ENCODE measurements at places on chromosomes 3 and 15.

GRCh38 chr15:99141943-99142342, 37.1 kb downstream of the SYNM start:
- DNase-seq, result no peak

DNA sequence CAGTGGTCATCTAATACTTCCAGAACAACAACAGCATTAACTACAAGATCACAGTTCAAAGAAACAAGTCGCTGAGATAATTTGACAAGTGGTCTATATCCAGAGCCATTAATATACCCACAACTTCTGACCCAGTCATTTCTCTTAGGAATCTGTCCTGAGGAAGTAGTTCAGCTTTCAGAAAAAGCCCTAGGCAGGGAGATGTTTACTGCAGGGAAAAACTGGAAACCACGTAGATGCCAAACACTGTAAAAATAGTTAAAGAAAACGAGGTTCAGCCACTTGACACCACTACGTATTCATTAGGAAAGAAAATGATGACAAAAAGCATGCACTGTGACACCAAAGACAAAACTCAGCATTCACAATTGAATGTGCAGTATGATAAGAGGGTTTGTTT, 22.3 kb upstream of the CDCP1 start:
- DNase-seq, result peak; percentile 31

- DNase-seq, result peak; percentile 58
Observed at GRCh38 chr15:75843678-75844581, 683 bp downstream of the UBE2Q2 start.

GRCh38 chr3:164416491-164417222, 661.6 kb downstream of the SI start:
- peak; percentile 13 for DNase-seq

DNA sequence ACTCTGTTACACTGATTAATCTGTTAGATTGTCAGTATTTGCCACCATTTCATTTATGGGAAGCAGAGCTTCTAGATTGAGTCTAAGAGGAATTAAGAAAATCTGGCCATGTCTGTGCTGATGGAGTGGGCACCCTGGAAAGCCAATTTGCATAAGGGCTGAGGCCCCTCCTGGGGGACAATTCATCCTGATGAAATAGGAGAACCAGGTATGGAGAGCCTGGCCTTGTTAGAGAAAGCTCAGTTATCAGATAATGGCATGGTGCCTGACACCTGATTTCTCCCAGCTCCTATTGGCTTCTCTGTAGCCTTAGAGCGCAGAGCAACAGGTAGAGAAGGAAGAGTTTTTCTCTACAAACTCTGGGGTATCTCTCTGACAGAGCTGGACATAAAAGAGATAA, 114.2 kb downstream of the EBLN2 start:
- DNase-seq, result no peak

- DNase-seq, result no peak
Observed at GRCh38 chr15:67652586-67652985, 110.1 kb downstream of the MAP2K5 start.

GRCh38 chr3:176041812-176042211, 1155.5 kb downstream of the TBL1XR1 start:
- no peak for DNase-seq

DNA sequence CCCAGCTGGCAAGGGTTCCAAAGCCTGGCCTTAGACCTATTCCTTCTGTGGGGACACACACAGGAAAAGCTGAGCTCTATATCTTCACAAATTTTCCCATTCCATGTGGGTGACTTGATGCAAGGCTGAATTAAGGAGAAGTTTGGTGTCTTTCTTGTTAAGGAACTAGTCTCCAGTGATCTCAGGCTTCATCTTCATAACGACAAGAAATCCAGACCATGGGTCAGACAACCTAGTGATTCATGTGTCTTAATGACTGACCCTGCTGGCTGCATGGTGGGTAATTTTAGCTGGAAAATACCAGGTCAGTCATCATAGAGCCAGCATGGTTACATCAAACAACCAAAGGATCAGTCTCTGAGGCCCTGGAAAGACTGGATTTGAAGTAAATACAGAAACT, 112.7 kb upstream of the SLC4A7 start:
- peak; percentile 47 for DNase-seq

DNA sequence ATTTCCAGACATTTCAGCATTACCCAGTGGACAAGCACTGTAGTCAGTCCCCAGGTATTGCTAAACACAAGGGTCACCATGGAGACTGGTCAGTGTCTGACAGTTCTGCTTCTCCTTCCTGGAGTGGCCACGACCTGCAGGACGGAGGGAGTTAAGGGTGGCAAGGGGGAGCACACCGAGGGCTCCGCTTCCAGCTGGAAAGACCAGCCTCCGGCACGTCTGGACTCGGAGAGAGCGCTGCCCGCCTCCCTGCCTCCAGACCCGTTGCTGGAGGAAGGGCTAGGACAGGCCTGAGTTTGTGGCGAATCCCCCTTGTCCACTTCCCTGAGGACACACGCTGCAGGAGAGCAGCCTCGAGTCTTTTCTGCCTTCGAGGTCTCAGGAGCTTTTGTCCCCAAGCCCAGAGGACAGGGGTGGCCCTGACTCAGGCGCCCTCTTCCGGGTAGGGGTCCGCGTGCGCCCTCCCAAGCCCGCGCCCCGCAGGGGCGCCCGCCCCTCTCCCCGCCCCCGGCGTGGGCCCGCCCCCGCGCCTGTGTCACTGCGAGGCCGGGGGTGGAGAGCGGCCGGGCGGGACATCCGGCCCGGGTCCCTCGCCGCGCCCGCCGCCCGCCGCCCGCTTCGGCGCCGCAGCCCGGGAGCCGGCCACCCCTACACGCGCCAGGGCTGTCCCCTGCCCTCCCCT, at the start of gene CHST14:
Gene CHST14 (plus strand): TSS at position 562 of the 682 bp plus-strand sequence. CDS start 230 bp downstream, outside the sequence.
- peak; percentile 59 for DNase-seq

GRCh38 chr15:101664303-101664913, 12.2 kb upstream of the TM2D3 start:
- DNase-seq, result peak; percentile 53

DNA sequence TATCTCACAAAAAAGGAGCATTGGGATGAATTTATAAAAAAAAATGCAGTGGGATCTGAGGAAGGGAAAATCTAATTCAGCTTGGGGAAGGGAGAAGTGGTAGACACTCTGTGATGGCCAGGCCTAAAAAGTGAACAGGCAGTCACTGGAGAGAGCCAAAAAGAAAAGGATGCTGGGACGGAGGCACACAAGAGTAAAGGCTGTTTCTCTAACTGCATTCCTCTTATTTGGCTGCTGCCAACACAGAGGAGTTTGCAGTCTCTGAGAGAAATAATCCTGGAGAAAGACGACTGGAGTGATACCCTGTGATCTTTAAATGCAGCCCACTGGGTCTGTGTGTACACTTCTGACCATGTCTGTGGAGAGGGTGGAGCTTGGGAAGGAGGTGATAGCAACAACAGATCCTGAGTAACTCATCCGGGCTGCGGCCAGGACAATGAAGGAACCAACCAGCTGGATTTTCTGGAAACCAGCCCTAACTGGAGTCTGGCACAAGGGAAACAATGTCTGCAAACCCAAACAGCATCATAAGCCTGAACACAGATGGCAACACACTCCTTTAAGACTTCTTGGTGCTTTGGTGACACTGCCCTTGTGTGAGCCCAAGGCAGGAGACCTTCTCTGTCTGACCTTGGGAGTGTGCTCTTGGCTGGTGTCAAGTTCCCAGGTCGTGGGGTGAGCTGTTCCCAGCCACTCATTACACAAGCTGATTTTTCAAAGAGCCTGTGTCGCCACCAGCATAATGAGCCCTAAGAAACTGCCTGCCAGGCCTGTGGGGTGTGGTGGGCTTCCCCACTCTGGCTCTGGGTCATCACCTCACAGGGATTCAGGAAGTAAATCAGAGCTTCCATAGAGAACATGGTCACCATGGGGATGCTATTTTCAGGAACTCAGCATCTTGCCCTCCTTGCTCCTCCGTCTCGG, 8.0 kb downstream of the FYCO1 start:
- peak; percentile 50 for DNase-seq

DNA sequence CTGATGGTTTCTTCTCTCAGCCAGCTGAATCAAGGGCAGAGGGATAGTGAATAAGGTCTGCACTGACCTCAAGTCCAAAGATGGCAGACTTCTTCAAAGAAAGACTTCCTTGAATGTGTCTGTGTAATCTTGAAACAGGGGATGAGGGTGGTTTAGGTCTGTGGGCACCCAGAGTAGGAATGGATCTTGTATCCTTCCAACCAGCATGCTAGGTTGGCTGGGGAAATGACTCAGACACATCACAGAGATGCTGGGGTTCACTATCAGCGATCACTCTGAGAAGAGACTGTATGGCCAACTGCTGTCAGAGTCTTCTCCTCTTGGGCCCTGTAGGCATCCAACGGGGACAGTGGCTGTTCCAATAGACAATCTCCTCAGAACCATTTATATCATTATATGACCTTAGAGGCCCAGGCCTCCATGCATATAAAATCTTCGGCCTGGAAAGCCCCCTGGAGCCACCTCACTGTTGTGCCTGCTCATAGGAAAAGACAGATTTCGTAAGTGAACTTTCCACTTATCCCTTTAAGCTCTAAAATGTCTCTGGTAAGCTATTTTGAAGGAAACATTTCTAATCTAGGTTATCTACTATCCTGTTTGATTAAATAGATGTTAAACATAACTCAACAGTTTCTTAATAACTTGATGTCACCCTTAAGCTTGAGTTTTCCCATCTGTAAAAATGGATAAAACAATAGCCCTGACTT, 58.5 kb downstream of the TIPARP start:
- DNase-seq, result no peak

- DNase-seq, result peak; percentile 79
Observed at GRCh38 chr3:128993461-128994172, at the start of gene CFAP92. CFAP92 (minus strand) TSS chr3:128994076; CDS start chr3:128993304, 772 bp downstream.

DNA sequence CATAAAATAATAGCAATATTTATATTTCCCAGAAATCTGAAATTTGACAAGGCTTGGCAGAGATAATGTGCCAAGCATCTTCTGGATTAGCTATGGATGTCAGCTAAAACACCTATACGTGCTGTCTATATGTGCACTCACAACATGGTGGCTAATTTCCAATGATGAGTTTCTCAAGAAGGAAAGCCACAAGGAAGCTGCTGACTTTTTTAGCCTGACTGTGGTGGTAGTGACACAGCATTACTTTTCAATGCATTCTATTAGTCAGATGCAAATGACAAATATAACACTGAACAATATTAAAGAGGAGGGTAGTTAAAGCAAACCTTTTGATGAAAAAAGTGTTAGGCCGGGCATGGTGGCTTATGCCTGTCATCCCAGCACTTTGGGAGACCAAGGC, 101.7 kb upstream of the CCDC54 start:
- peak; percentile 52 for DNase-seq

DNA sequence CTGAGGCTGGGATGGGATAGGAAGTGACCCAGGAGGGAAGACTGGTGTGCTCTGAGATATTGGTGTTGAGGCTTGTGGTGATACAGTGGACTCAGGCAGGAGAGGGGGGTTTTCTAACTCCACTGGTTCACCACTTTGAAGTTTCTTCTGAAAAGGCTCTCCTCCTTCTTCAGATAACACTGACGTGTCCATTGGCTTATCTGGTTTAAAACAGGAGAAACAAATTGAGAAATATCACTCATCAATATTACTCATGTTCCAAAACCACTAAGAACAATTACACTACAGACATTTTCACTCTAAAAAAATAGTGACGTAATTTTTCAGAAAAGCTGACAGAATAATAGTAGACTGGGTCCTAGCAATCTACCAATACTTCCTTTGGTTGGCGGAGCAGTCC, 23.1 kb downstream of the TP53BP1 start:
- peak; percentile 78 for DNase-seq

GRCh38 chr3:115095236-115095635, 51.9 kb downstream of the ZBTB20 start:
- no peak for DNase-seq

- DNase-seq, result peak; percentile 46
Observed at GRCh38 chr3:66261355-66261754, 40.6 kb downstream of the SLC25A26 start.

DNA sequence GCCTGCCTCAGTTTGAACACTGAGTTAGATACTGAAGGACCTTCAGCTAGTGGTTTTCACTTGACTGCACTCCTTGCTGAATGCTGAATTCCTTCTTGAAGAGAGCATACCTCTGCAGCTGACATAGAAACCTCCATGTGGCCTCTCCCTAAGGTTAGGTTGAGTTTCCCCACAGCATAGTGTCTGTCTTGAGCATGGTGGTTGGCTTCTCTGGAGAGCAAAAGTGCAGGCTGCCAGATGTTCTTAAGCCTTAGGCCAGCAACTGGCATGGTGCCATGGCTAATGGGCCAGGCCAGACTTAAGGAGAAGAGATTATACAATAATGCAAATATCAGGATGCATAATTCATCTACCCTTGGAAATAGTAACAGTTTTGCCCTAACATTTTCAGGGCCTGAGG, 545.6 kb upstream of the ZNF385D start:
- DNase-seq, result no peak

DNA sequence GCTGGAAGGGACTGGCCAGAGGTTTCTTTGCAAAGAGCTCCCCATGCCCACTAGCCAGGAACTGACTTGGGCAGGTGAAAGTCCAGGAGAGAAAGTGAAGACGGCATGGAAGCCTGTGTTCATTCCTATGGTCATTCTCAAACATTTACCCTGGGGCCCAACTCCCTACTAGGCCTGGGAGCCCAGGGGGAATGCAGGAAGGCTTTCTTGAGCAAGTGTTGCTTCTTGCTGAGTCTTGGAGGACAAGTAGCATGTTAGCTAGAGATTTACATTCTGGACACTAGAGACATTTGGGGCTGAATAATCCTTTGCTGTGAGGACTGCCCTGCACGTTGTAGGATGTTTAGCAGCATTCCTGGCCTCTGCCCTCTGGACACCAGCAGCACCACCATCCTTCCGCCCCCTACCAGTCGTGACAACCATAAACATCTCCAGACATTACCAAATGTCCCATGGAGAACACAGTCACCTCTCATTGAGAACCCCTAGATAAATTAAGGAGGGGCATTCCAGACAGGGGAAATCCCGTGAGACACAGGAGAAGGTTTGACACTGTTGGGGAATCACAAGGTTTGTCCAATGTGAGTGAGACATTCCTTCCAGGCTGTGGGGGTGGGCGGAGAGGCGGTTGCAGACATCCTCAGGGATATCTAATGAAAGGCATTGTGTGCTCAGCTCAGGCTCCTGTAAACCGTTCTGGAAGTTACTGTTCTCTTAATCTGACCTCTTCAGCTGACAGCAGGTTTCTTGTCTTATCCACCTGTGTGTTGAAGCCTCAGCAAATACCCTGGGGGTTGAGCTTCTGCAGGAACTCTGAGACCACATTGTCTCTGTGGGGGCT, 236.2 kb downstream of the TLE3 start:
- no peak for DNase-seq

DNA sequence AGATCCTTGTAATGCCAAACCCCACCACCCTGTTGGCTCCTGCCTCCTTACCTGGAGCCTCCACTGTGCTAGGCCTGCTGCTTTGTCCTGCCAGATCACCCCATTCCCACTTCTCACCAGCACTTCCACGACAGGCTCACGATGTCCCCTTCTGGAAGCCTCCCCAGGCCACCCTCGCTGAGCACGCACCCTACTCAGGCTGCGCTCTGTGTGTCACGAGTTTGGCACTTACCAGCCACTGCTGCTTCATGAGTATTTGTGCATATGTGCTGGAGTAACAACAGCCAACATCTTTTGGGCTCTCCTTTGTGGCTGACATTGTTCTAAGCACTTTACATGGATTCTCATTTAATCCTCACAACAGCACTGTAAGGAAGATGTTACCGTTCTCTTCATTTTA, 58.1 kb downstream of the PDIA5 start:
- no peak for DNase-seq
